ENCODE measurements at places on chromosomes 13 and 19.

- no peak for DNase-seq
Measured at GRCh38 chr13:78759704-78760103, 100.7 kb upstream of the OBI1 start.

- DNase-seq = no peak
Measured at GRCh38 chr13:112888238-112889111, 80.5 kb upstream of the MCF2L start.

GRCh38 chr19:28948566-28948965 is 264.4 kb downstream of the UQCRFS1 start:
- no peak for DNase-seq

DNA sequence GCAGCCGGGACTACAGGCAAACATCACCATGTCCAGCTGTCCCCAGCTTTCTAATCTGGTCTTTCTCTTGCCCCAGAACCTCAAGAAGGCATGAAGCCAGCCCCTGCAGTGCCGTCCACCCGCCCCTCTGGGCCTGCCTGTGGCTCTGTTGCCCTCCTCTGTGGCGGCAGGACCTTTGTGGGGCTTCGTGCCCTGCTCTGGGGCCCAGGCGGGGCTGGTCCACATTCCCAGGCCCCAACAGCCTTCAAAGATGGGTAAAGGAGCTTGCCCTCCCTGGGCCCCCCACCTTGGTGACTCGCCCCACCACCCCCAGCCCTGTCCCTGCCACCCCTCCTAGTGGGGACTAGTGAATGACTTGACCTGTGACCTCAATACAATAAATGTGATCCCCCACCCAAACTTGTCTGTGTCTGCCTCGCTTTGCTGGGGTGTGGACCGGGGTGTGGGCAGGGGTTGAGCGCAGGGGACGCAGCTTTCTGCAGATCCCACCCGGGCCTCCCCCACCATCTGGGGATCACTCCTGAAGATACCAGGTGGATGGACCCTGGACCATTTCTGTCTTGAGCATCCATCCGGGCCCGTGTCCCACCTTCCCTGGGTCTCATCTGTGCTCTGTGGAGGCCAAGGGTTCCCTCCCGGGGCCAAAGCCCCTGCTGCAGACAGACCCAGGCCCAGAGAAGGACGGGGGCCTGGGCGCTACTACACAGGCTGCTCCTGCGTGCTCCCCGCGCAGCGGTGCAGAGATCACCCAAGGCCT is 15.3 kb downstream of the PRKCSH start:
- DNase-seq = no peak

- DNase-seq = no peak
Measured at GRCh38 chr13:43986421-43986981, 106.8 kb downstream of the LACC1 start.

- DNase-seq = no peak
Measured at GRCh38 chr19:45527731-45528130, 20.5 kb downstream of the VASP start.

GRCh38 chr13:33787051-33787591 is 30.8 kb upstream of the RFC3 start:
- DNase-seq = no peak

DNA sequence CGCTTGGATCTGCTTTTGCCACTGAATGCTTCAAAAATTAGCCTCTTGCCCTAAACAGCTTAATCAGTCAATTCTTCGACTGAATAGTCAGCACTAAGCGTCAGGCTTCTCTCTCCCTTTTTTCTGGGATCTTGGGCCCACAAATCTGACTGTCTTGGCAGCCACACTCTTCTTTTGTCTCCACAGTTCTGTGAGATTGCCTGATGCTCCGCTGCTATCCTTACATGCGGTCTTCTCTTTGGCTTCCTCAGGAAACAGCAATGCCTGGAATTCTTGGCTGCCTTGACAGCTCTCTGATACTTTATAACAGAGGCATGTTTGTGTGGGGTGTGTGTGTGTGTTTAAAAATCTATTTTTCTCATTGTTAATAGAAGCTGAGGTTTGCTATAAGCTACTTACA is 32.6 kb downstream of the ERCC5 start:
- DNase-seq = no peak

DNA sequence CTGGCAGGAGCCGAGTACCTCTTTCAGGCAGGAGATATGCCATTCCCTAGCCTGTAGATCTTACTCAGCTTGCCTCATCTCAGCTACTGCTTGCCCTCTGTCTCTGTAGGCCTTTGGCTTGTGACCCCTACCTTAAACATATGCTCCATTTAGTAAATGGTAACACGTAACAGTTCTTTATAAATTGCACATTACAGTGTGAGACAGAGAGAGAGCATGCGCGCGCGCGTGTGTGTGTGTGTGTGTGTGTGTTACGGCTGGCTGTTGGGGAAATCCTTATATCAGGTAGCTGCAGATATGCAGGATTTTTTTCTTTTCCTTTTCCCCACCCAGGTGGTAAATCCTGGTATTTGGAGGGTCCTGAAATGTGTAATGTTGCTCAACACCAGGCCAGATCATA is 4.2 kb downstream of the SPINT2 start:
- no peak for DNase-seq

DNA sequence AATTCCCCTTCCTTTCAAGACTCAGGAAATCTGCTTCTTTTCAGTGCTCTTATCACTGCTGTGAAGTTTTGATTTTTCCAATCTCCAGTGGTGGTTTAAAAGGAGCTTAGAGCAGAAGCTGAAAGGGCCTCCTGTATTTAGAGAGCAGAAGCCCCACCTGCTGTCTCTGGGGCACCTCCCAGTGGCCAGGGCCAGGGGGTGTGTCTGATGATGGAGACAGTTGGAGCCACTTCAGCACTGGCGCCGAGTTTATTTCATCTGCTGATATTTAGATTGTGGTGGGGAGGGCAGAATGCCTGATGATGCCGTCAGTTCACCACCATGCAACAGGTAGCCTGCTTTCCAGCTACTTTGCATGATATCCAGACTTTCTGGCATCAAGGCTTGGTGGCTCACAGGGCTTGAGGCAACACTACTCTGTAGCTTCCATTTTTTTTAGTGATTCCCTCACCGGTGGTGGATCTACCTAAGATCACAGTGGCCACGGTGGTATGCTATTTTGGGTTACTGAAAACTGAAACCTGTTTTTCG is 371.9 kb downstream of the KCNRG start:
- DNase-seq = no peak

- no peak for DNase-seq
Measured at GRCh38 chr19:7746903-7747884, at the start of gene CD209. TSS of gene CD209 (minus strand) at chr19:7747534. CDS start at chr19:7747511, 23 bp downstream.

GRCh38 chr13:95564733-95565291 is 12.3 kb downstream of the CLDN10 start:
- DNase-seq = no peak

- no peak for DNase-seq
Measured at GRCh38 chr13:108315273-108315672, 45.8 kb downstream of the TNFSF13B start.

GRCh38 chr19:17484520-17485185 is 14.3 kb downstream of the SLC27A1 start:
- no peak for DNase-seq

GRCh38 chr19:51185868-51186215 is 39.0 kb upstream of the CD33 start:
- DNase-seq = no peak

GRCh38 chr13:34627509-34628208 is 314.4 kb upstream of the NBEA start:
- no peak for DNase-seq

- no peak for DNase-seq
Measured at GRCh38 chr13:97982286-97982685, 28.8 kb downstream of the IPO5 start.

- DNase-seq = no peak
Measured at GRCh38 chr13:23087880-23088279, 92.9 kb upstream of the SGCG start.

- no peak for DNase-seq
Measured at GRCh38 chr19:8826371-8826770, 5.7 kb downstream of the ZNF558 start.

GRCh38 chr13:105207572-105208293 is 1327.7 kb downstream of the EFNB2 start:
- DNase-seq = no peak

GRCh38 chr19:32337084-32337808 is 8.2 kb upstream of the ZNF507 start:
- DNase-seq = no peak

GRCh38 chr13:112964971-112965492 is 4.0 kb upstream of the MCF2L start:
- DNase-seq = peak; percentile 47

DNA sequence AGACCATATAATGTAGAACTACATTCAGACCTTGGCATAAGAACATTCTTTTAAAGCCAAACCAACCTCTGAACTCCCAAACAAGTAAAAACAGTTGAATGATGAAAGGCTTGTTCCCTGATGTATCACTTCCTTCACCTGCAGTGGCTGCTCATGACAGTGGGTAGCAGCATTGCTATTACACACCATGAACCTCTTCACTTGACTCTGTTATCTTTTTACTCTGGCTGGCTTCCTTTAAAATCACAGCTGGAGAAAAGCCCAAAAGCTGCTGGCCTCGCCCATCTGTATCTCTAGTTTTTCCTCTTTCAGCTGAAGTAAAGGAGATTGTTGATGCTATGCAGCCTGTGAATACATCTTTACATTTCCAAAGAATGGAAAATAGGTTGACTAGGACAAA is 22.6 kb downstream of the THSD1 start:
- DNase-seq = no peak

DNA sequence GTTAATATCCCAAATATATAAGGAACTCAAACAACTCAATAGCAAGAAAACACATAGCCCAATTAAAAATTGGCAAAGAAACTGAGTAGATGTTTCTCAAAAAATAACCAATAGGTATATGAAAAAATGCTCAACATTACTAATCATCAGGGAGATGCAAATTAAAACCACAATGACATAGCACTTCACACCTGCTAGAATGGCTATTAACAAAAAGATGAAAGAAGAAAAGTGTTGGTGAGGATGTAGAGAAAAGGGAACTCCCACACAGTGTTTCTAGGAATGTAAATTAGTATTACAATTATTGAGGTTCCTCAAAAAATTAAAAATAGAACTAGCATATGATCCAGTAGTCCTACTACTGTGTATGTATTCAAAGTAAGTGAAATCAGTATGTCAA is 1212.8 kb downstream of the DIAPH3 start:
- no peak for DNase-seq

GRCh38 chr19:14950421-14950820 is 9.1 kb downstream of the OR7C2 start:
- no peak for DNase-seq

DNA sequence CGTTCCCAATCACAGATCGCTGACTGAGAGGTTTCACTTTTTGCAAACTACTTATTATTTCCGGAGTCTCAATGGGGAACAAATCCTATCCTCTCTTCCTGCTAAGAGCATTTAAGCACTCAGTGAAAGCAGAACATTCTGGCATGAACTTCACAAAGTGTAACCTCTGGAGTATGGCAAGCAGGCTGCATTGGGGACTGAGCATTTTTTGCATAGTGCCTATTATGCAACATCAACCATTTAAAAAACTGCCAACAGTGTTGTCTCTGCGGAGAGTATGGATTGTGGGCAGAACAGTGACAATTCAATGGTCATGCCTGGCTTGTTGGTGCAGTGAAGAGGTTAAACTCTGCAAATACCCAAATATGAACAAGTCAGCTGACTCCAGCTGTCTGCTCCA is 484.6 kb downstream of the OLFM4 start:
- DNase-seq = no peak

- peak; percentile 74 for DNase-seq
Measured at GRCh38 chr19:49672131-49672919, 4.7 kb upstream of the PRMT1 start.

DNA sequence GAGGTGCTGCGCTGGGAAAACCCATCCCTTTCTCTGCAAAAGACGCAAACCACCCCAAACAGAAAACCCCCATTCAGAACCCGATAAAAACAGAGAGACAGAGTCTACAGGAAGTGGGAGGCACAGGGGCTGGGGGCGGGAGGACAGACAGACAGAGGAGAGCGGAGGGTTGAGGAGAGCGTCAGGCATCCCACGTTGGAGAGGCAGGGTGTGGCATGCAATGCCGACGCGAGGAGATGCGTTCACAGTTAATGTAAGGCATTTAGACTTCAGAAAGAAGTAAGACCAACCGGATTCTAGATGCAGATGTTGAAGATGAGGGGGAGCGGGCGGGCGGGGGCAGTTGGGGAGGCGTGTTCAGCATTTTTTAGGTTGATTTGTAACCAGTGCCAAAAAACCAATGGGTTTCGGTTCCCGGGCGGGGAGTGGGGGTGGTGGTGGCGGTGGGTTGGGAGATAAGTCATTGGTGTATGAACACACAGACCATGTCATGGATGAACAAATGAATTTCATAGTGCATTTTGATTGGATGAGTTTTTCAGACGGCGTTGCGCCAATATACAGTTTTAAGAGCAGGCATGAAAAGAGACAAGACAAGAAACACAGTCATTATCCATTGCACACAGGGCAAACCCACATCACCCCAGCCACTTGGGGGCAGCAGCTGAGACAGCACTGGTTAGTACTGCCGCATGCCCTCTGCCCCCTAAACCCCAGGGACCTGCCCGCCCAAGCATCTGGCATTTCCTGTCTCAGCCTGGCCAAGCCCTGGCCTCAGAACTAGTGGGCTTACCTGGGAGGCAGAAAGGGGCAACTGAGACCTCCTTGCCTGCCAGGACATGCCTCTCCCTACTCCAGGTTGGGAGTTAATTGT is 91.3 kb downstream of the IER2 start:
- peak; percentile 25 for DNase-seq

DNA sequence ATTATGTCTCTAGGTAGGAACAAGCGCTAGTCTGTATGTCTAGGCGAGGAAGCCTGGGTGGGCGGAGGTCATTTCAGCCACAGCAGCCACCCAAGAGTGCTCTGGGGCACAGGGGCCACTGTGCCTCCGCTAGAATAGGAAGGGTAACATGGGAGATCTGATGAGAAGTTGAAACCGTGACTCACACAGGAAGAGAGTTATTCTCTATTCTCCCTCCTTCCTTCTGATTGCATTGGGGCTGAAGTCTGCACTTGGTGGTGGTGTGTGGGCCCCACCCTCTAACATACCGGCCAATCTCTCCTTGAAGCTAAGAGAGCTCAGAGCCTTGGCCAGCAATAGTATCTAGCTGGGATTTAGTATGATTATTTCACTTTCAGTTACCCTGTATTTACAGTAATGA is 20.3 kb upstream of the GGACT start:
- no peak for DNase-seq

DNA sequence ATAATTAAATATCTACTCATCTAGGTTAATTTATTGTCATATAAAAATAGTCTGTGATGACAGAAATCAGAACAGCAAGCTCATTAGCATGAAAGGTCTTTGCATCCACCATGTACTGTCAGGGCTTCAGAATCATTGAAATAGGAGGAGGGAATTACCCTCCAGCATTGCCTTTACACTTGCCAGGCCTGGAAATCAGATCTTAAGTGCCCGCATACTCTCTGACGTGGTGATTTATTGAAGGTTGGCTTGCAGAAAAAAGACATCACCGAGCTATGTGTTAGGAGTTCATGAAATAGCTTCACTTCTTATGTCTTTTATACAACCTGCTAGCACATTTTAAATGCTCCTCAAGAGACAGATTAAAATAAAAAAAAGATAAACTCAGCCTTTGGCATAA is 661.7 kb upstream of the SLITRK1 start:
- no peak for DNase-seq

- DNase-seq = no peak
Measured at GRCh38 chr13:114068656-114069318, 63.6 kb downstream of the RASA3 start.

GRCh38 chr19:14686411-14686810 is 3.4 kb upstream of the ZNF333 start:
- DNase-seq = peak; percentile 24
